Germinal center (tissue), 1 donor: ENCODE measurements at places on chromosomes 5 and 9.

GRCh38 chr5:92749943-92750342 lies 831.1 kb downstream of the NR2F1-AS1 start:
- DNase-seq, result no peak

- DNase-seq, result peak; percentile 36
Observed at GRCh38 chr5:178590141-178590923, at the start of gene COL23A1. Gene COL23A1, minus strand, starts transcription at chr5:178590393.

DNA sequence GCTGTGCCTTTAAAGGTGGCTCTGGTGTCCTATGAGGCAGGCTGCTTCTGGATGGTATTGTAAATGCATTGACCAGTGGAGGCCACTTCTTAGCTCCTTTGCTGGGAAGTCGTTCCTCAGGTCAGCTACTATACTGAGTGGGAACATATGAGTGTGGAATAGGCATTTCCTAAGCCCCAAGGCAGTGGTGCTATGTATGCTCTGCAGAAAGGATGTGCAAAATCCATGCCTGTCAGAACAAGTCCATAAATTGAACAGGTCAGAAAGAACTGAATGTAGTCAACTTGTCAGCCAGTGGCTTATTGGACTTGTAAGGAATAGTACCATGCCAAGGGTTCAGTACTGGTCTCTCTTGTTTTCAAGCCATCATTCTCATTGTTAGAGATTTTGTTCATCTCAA lies 216.4 kb downstream of the CDH10 start:
- DNase-seq, result no peak

DNA sequence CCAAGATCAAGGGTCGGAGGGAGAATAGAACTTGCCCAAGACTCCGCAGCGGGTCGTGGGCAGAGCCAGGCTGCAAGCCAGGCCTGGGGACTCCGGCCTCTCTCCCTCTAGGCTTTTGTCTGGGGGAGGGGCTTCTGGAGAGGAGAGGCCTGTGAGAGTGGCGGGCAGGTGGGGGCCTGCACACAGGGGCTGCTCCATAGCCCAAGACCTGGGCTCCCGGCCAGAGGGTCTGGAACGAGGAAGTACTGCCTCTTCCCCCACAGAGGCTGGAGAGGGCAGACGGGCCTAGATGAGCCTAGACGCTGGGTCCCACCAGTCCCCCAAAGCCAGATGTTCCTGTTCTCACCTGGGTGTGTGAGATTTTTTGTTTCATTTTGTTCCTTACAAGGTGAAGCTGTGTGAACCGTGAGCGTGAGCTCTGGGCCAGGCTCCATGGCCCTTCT lies 5.2 kb upstream of the ST6GALNAC6 start:
- DNase-seq, result no peak

DNA sequence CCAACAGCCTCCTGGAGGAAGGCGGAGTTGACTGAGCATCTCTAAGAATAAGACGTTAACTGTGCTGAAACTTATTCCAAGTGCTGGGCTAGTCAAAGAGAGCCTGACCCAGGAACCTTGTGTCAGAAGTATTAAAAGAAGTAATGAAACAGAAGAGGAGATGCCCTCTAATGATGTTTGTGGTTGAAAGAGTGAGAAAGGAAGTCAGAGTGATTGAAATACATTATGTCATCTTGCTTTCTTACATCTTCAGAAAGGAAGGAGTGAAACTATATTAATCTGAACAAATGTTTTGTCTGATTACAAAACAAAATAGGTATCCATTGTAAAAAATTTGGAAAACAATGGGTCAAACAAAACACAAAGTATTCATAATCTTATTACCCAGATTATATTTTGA lies 460.7 kb downstream of the NTRK2 start:
- no peak for DNase-seq

GRCh38 chr5:91033370-91033769 lies 349.7 kb downstream of the ARRDC3 start:
- DNase-seq, result no peak

- no peak for DNase-seq
Observed at GRCh38 chr5:180107005-180107404, 35.4 kb upstream of the RNF130 start.

- peak; percentile 51 for DNase-seq
Observed at GRCh38 chr9:127707766-127708165, 978 bp downstream of the CFAP157 start.

DNA sequence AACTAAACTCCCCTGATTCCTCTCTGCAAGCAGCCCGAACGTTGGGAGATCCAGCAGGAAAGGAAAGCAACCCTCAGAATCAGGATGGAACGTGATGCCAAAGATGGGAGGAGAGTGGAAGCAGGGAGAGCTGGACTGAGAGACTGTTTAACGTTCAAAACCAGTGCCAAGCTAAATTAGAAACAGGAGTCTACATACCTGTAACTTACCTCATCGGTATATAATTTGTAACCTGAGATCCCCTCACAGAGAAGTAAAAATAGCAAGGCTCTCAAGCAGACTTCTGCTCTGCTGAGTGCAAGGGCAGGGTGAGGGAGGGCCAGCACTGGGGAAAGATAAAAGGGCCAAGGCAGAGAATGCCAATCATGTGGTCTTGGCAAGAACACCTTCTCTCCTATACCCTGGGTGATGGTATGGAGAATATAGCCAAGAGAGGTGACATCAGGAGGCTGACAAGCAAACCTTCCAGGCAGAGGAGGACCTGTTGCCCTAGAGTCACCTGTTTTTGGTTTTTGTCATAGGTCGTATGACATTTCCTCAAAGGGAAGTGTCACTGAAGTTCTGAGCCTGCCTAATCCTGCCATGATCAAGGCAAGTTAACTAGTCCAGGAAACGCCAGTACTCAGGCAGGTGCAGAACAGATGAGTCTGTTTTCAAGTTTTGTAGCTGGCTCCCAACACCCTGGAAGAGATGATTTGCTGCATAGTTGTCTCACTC lies 472.0 kb downstream of the NFIB start:
- no peak for DNase-seq

GRCh38 chr5:172579403-172579990 lies 61.6 kb upstream of the NEURL1B start:
- DNase-seq, result no peak

GRCh38 chr5:150465927-150466326 lies 16.4 kb upstream of the RPS14 start:
- DNase-seq, result no peak

GRCh38 chr5:69048230-69048629 lies 45.6 kb upstream of the SLC30A5 start:
- no peak for DNase-seq

DNA sequence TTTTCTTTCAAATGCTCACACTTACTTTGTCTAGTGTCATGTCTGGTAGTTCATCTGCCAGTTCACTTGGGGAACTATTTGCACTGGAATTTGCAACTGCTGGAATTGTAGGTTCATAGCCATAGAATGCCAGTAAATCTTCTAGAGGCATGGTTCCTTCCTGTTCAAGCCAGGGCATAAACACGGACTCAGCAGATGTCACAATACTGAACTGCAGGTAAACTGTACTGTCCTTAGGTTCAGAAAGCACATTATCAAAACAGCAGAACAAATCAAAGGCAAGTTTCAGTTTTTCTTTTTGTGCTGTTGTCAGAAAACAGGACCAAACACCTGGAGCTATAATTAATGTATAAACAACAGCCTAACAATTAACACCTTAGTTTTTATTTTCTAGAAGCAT lies 13.1 kb downstream of the MIER3 start:
- no peak for DNase-seq

GRCh38 chr5:172820046-172820767 lies 13.8 kb upstream of the ERGIC1 start:
- no peak for DNase-seq

DNA sequence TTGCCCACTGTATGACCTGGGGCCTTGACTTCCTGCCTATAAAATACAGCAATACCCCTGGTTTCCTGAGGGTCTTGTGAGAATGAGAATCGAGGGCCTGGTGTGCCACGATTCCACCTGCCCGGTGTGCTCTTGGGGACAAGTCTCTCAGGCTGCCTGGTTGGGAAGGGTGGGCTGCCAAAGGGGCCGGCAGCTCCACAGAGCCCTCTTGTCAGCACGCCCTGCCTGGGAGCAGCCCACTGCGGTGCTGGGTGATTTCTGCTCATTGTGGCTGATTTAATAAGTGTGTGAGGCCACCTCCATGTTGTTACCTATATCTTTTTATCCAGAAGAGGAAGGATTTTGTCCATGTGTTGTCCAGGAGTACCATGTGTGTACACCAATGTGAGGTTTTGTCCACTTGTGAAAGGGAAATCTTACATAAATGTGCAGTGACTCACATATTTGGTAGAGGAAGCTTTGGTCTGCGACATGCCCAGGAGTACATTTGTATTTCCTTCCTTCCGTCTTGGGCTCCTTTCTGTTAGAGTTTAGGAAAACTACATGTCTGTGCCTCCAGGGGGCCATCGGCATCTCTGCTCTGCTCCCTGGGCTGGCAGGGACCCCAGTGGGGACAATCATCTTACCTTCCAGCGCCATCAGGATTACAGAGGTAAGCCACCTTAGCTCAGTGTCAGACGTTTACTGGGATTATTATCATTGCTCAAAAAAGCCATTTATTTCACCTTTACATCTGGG lies 108.6 kb downstream of the PHF2 start:
- no peak for DNase-seq

GRCh38 chr5:63500242-63500641 lies 462.0 kb downstream of the HTR1A start:
- DNase-seq, result no peak

- no peak for DNase-seq
Observed at GRCh38 chr5:36801523-36801922, 75.0 kb upstream of the NIPBL start.

- no peak for DNase-seq
Observed at GRCh38 chr5:174410716-174411478, 313.5 kb upstream of the MSX2 start.

GRCh38 chr5:178940569-178941360 lies at the start of gene ZNF454:
Gene ZNF454, plus strand, starts transcription at chr5:178941198. Its CDS starts 1,594 bp downstream, at chr5:178942792.
- no peak for DNase-seq

GRCh38 chr9:23677446-23677845 lies 148.6 kb downstream of the ELAVL2 start:
- DNase-seq, result no peak

DNA sequence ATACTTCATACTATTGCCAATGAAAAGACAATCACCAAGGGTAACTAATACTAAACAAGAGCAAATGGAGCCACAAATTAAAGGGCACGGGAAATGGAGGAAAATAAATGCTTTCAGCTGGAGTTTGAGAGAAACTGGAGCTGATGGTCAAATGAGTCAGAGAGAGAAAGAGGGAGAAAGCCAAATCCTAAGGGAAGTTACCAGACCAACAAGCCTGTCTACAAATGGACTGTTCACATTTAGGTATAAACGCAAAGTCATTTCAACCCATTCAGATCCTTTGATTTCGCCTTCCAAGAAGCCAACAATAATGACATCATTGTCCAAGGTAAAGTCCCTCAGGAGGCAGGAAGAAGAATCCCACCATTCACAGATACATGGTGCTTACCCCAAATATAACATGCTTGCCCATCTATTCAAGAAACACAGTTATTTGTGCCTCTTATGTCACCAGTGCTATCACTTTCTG lies 351.8 kb downstream of the RAB3C start:
- no peak for DNase-seq

DNA sequence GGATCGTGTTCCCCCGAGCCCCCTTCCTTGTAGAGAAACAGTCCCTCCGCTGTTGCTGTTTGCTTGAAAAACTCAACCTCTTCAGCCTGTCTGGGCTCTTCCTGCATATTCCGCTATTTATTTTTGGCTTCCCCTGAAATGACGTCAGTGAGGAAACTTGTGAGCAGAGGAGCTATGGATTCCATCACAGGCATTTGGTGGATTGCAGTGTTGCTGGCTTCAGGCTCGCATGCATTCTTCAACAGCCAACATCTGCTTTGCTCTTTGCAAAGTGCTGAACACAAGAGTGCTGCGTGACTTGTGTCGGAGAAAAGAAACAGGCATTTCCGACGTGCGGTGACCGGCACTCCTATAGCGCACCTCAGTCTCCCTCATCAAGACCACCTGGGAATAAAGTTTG lies 232.7 kb downstream of the RFK start:
- DNase-seq, result no peak

DNA sequence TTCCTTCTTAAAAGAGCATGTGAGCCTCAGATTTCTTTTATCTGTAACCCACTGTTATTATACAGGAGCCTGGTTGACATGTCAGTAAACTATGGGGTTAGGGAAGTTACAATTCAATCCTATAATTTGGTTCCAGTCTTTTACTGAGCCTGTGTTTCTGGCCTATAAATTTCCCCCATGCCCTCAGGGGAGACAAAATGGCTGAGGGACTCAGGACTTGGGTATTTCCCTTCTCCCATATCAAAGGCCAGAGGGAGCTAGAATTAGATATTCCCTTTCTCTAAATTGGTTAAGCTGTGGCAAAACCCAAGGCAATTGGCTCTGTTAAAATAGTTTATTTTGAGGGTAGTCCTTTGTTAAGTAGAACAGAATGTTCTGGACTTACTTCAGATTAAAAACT lies 823.2 kb downstream of the TLE1 start:
- DNase-seq, result no peak

GRCh38 chr9:131727184-131727759 lies 12.6 kb downstream of the RAPGEF1 start:
- DNase-seq, result no peak

DNA sequence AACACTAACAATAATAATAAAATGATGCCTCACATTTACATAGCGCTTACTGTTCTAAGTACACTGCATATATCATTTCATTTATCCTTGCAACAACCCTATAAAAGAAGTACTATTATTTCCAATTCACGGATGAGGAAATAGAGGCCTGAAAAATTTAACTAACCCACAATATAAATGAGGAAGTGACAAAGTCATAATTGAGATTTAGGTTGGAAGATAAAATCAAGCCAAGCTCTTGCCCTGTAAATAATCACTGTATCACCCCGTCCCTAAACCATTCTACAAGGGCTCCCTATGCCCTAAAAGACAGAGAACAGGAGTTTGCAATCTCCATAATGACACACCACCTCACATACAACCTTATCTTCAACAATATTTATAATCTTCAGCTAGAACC lies 49.6 kb downstream of the STRBP start:
- no peak for DNase-seq

DNA sequence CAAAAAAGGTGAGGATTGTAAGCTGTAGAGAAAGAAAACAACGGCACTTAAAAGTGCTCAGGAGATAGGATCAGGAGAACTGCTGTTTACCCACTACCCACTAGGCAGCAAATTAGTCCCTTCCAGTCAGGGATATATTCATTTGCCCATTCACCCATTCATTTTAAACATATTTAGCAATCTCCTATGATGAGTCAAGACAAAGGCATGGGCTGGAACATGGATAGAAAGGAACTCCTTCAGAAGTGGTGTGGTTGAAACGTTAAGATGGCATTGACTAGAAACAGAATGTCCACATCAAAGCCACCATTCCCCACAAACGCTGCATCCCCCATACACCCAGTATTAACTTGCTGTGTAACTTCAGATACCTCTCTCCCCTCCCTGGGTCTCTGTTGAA lies 225.7 kb downstream of the ASTN2 start:
- DNase-seq, result no peak
